ENCODE measurements at places on chromosomes 3 and 15.

GRCh38 chr3:36182024-36182423 lies 198.3 kb upstream of the STAC start:
- no peak for DNase-seq

DNA sequence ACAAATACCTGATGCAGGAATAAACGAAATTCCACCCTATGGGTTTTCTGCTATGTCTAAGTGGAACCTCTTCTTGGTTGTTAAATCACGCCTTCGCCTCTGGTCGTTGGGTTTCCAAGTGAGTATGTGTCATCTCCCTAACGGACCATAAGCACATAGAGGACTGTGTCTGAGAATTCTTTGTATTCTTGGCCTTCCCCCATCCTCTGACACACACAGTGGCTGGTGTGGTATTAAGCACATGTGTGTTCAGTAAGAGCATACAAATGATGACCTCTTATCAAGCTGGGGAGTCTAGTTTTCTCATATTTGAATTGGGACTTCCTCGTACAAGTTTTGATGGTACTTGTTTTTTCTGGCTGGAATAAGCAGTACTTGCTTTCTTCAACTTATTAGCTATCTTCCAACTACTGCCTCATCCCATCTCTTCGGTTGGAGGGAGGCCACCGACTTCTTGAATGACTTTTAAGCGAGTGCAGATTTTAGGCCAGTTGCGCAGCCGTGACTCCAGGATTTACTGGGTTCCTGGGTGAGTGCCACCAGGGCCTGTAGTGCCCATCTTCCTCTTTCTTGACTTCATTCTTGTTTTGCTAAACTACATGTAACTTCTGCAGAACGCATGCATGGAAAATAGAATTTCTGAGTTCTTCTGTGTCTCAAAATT lies 240.2 kb downstream of the ADAMTS17 start:
- no peak for DNase-seq

GRCh38 chr3:188043891-188044290 lies 110.1 kb upstream of the LPP start:
- no peak for DNase-seq

GRCh38 chr3:87478716-87479115 lies 202.3 kb upstream of the POU1F1 start:
- DNase-seq, result no peak

DNA sequence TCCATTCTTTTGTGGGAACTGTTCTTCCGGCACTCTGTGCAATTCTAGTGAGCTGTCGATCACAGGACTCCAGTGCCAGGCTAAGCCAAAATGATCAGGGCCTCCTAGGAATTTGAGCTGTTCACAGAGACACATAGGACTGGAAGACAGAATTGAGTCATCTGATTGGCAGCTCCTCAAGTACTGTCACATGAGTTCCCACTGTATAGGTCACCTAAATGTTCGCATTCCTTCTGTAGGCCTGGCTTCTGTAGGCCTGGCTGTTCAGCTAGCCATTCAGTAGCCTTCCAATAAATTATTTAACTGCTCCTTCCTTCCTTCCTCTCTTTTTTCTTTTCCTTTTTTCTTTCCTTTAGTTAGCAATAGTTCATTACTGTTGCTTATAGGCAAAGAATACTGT lies 4.3 kb downstream of the PROS1 start:
- no peak for DNase-seq

- DNase-seq, result no peak
These were observed 3.1 kb upstream of the CAMKV start for GRCh38 chr3:49872801-49873281.

- DNase-seq, result no peak
These were observed 66.5 kb downstream of the MBNL1 start for GRCh38 chr3:152335273-152335672.

GRCh38 chr15:73952913-73953750 lies 26.9 kb downstream of the LOXL1 start:
- DNase-seq, result no peak

GRCh38 chr3:49873623-49874022 lies 3.9 kb upstream of the CAMKV start:
- DNase-seq, result no peak

DNA sequence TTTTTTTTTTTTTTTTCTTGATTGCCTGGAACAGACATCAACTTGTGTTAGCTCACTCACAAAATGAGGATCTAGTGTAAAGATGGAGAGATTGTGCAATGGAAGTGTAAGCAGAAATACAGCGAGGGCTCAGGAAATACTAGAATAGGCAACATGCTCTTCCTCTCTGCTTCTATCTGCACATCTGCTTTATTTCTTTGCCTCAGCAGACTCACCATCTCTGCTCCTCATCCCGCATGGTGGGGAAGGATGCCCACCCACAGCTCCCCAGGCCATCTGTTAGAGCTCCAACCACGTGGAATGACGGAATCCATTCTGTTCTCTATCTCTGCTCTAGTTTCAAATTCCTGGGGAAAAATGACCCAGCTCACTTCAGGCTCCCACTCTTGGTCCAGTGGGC lies 128.0 kb upstream of the ADAMTS9 start:
- no peak for DNase-seq

GRCh38 chr3:158455406-158455805 lies 115.6 kb upstream of the MLF1 start:
- DNase-seq, result no peak

- no peak for DNase-seq
These were observed 45.3 kb downstream of the C2CD4A start for GRCh38 chr15:62112081-62112480.

GRCh38 chr3:84440291-84440690 lies 518.5 kb upstream of the CADM2 start:
- no peak for DNase-seq

DNA sequence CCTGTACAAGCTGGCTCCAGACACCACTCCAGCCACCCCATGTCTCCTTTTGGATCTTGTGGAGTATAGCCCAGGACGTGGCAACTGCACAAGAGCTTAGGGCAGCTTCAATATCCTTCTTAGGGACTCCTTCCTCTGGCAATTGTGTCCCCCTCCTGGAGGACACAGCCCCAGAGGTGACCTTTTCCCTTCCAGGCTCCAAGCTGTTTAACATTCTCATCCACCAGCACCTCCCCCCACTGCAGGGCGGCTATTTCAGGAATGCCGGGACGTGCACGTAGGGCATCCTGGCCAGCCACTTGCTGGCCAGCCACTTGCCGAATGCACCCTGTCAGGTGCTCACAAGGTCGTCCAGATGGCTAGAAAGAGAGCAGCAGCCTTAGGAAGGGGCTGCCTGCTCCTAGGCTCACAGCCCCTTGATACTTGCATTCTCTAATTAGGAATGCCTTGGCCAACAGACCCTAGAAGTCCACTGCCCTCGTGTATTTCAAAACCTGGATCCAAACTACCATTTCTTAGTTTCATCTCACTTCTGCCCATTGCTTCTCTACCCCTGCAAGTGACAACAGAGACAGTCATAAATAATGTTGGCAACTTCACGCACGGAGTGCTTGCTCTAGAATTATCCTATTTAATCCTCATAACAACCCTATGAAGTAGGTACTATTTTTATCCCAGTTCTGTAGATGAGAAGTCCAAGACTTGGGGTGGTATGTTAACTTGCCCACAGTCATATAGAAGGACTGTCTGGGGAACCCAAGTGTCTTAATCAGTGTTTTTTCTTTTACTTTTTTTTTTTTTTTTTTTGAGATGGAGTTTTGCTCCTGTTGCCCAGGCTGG lies 24.5 kb upstream of the IDH2 start:
- DNase-seq, result no peak

GRCh38 chr15:65077981-65078352 lies 1.4 kb downstream of the KBTBD13 start:
- no peak for DNase-seq
